ENCODE measurements at places on chromosomes 11 and 22.

GRCh38 chr11:110631551-110631950 lies 80.7 kb downstream of the ARHGAP20 start:
- DNase-seq: no peak

DNA sequence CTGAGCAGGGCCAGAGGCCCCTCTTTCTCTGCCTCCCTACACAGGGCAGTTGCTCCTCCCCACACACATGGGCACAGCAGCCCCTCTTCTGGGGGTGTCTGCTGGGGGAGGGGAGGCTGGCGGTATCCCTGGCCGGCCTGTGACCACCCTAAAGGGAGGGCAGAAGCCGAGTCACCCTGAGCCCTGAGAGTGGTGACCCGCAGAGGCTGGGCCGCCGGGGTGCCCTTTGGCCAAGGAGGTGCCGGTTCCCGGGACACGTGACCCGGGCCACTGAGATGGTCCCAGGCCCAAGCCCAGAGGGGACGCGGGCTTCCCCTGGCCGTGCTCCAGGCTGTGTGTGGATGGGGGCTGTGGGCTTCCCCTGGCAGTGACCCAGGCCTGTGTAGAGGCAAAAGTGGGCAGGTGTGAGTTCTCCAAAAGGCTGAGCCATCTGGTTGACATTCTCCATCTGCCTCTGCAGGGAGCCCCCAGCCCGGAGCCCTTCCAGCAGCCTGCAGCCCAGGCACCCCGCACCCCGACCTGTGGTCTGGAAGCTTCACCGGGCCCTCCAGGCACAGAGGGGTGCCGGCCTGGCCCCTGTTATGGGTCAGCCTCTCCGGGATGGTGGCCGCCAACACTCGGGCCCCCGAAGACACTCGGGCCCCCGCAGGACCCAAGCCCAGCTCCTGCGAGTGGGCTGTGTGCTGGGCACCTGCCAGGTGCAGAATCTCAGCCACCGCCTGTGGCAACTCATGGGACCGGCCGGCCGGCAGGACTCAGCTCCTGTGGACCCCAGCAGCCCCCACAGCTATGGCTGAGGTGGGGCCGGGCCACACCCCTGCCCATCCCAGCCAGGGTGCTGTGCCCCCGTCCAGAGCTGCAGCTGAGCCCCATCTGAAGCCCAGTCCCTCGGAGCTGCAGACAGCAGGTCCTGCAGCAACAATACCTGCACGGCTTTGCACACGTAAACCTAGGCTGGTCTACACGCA lies 1.0 kb downstream of the ADM2 start:
- DNase-seq: no peak

GRCh38 chr11:65032216-65032615 lies 5.0 kb downstream of the SNX15 start:
- no peak for DNase-seq

- no peak for DNase-seq
Measured at GRCh38 chr11:45879803-45880686, 5.4 kb upstream of the MAPK8IP1 start.

GRCh38 chr11:28343304-28344233 lies 235.4 kb downstream of the METTL15 start:
- no peak for DNase-seq

DNA sequence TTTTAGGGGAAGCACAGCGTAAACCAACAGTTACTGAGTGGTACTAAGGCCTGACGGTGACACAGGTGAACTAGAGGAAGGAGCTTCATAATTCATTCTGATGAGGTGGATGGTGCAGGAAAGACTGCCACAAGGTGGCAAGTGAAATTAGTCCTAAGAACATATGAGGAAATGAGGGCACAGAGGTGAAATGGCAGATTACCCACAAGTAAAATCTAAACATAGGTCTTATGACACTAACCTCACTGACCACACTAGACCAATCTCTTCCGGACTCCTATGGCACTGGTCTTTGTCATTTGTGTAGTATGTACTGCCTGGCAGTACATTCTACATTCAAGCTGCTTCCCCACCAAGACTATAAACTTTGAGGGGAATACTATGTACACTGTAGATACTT lies 20.2 kb downstream of the GAB2 start:
- DNase-seq: no peak
